ENCODE measurements at places on chromosomes 13 and 19.

DNA sequence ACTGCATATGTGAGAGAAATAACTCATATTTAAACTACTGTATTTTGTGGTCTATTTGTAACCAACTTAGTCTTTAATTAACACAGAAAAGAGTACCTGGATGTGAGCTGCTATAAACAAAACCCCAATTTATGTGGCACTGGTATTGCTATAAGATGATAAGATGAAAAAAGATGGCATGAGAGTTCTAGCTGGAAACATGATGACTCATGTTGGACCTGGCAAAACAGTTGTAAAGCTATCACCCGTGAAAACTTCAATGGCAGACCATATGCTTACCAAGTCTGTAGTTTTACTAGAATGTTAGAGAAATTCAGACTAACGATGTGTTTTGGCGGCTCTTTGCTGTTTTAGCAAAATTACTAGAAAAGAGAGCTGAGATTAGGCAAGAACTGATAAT, 69.6 kb upstream of the PCDH9 start:
- no peak for DNase-seq

- no peak for DNase-seq
These were observed 31.3 kb upstream of the ASF1B start for GRCh38 chr19:14167576-14168138.

DNA sequence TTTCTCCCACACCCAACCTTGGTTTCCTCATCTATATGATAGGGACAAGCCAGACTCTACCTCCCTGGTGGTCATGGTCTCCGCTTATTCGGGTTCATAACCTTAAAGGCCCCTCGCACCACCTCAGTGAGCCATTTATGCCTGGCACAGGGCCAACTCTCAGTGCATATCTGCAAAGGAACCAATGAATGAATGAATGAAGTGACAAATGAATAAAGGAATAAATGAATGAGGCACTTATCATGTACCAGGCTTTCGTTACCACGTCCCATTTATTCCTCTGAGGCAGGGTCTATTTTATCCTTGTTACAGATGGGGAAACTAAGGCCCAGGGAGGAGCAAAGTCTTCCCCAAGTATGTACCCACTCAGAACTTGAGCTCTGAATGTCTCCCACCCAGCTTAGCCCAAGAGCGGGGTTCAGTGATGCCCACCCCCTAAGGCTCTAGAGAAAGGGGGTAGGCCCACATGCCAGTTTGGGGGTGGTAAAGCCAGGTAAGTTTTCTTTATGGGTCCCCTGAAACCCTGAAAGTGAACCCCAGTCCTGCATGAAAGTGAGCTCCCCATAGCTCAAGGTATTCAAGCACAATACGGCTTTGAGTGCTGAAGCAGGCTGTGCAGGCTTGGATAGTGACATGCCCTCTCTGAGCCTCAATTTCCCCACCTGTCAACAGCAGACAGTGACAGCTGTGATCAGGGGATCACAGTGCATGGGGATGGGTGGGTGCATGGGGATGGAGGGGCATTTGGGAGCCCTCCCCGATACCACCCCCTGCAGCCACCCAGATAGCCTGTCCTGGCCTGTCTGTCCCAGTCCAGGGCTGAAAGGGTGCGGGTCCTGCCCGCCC, 490 bp upstream of the SLC5A5 start:
- DNase-seq: no peak

- DNase-seq: no peak
These were observed 9.1 kb upstream of the SLC7A10 start for GRCh38 chr19:33234736-33235135.

DNA sequence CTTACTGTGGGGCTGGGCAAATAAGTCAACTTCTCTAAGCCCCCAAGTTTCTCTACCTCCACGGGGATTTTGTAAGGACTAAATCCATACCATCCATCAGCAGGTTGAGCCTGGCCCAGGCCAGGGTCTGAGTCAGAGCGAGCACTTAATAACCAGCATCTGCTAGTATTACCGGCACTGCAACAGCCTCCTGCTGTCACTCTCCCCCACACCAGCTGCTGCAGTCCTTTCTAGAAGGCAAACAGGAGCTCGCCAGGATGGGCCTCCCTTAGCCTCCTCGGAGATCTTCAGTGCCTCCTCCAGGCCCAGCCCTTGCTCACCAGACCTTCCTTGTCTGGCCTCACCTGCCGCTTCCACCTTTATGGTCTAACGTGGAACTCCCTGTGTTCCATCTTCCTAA, 3.2 kb downstream of the NAPA start:
- no peak for DNase-seq

GRCh38 chr13:29383476-29383875, 212.0 kb downstream of the SLC7A1 start:
- DNase-seq: no peak

DNA sequence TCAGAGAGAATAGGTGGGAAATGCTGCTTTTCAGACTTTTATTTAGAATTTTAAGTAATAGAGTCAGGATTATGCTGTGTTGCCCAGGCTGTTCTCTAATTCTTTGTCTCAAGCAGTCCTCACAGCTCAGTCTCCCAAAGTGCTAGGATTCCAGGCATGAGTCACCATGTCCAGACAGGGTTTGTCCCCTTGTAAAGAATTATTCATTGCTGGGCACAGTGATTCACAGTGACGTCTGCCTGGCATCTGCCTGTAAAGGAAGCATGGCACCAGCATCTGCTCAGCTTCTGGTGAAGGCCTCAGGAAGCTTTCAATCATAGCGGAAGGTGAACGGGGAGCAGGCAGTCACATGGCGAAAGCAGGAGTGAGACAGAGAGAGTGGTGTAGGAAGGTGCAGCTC, 17.7 kb downstream of the ZNF763 start:
- no peak for DNase-seq

DNA sequence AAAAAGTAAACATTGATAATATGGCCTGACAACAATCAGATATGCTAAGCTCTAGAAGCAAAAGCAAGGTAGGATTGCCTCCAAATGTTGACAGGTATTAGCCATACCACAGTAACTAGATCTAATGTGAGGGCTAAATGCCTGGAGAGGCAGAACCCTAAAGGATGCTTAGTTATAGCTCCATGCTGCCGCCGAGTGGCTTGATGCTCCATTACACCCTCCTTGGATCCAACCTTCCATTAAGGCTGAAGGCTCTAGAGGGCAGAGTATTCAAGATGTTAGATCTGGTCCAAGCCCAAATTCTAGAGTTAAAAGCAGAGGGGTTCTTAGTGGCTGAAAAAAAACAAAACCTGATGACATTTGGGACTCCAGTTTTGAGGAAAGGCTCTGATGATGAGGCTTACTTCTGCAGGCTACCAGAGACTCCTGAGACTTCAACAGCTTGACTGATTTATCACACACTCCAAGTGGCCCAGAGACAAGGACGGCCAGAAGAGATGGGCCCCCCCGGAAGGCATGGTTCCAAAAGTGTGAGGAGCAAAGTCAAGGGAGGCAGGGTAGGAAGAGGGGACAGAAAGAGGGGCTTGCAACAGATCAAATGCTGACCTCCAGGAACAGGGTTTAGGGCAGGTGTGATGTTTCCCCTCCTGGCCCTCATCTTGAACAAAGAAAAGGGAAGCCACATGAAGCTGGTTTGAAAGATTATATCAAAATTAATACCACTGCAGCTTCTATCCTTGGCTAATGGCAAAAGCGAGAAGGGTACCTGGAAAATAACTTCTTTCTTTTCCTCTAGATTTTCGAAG, 21.9 kb upstream of the CPB2 start:
- peak; percentile 69 for DNase-seq

- peak; percentile 74 for DNase-seq
These were observed 884 bp upstream of the CBY2 start for GRCh38 chr13:45700971-45701900.

GRCh38 chr19:1173159-1173844, 766 bp downstream of the SBNO2 start:
- DNase-seq: no peak

DNA sequence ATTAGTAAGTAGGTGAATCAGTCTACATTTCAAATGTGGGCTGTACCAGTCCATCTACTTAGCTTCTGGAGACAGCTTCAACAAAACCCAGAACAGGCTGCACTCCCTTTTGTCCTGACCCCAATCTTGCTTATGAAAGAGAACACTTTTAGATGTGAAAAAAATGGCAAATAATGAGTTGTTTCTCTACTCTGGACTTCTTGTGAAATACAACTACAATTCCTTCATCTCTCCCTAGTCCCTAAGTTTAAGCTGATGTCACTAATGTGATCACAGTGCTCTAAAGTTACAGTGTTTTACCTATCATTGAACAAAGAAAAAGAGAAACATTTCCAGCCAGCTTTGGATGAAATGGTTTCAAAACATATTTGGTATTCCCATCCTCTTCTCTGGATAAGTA, 183.9 kb downstream of the LHFPL6 start:
- DNase-seq: no peak

- DNase-seq: no peak
These were observed 1.9 kb upstream of the VASP start for GRCh38 chr19:45505151-45505995.

- peak; percentile 42 for DNase-seq
These were observed 255.4 kb downstream of the COG6 start for GRCh38 chr13:39910833-39911232.

DNA sequence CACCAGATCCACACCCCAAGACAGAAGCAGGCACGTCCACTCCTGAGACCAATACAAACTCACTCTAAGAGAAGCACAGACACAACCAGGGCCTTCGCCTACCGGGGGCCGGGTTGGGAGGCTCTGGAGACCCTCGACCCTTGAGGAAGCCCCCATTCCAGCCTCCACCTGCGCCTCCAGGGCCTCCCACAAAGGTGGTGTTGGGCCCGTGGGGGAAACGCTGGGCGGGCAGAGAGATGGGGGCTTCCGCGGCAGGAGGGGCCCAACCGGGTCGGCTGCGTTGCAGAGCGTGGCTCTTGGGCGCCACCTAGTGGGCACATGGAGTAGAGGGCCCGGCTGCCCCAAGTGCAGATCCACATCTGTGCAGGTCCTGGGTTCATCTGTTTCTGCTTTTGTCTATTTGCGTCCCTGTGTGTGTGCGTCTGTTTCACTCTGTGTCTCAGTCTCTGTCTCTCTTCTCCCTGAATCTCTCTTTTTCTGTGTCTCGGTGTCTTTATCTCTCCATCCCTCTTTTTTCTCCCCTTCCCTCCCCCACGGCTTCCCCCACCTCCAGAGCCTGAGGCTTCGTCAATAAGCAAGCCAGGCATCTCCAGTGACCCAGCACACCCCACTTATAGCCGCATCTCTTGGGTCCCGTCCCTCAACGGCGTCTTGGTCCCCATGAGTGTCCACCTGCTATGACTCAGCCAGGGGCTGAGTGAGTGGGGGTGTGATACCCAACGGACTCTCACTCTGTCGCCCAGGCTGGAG, 10.5 kb upstream of the TINCR start:
- peak; percentile 77 for DNase-seq

DNA sequence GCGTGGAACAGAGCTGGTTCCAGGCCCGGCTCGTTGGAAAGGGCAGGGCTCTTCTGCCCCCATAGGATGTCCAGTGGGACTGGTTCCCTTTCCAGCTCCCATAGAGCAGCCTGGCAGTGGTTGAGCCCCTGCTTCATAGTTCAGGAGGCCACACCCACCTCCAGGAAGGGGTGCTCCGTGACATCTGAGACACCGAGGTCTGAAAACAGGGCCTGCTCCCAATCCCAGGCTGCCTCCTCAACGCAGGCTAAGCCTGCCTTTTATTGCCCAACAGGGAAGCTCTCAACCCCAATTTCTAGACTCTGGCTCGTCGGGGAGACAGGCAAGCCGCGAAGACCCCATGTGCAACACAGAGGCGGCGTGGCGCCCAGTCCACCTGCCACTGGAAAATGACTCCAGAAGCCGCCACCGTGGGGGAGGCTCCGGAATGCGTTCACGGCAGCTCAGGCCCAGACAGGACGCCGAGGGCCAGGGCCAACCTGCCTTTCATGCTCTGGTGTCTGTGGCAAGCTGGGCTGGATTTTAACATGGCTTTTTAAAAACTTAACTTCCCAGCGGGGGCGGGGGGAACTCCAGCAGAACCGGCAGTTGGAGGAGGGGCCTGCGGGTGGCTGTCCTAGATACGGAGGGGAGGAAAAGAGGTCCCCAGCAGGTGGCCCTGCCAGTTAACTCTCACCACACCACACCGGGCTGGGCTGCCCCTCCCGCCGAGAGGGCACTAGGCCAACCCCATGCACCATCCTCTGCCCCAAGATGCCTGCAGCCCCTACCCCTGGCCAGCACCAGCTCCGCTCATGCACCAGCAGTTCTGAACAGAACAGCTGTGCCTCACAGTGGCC, 17.9 kb upstream of the TINCR start:
- DNase-seq: peak; percentile 25

- DNase-seq: no peak
These were observed 49.0 kb upstream of the FRY start for GRCh38 chr13:31982540-31982939.

DNA sequence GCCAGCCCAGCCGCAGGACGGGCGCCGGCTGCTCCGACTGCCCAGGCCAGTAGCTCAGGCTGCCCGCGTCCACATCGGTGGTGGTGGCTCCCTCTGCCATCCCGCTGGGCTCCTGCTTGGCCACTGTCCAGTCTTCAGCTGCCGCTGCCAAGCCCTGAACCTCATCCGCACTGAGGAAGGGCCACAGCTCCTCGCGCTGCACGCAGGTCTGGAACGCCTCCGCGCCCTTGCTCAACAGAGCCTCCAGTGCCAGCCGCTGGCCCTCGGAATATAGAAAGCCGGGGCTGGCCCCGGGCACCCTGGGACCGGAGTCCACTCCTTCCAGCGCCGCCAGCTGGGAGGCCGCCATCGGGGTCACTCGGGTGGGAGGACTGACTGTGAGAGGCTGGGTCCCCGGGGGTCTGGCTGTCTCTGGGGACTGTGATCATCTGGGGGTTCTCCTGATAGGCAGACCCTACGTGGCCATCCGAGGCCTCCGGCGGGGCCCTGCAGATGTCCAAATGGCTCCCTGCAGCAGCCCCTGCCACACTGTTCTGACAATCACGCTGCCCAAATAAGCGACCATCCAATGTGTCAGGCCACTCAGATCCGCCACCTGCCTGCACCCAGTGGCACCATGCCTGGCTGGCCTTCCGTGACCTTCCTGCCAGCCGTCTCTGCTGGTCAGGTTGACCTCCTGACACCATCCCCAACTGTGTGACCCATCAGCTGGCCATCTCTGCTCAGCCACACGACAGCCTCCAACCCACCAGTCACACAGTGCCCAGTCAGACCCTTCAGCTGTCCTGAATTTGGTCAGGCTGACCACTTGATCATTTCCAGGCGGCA, 1.6 kb downstream of the FAM83E start:
- DNase-seq: no peak

- no peak for DNase-seq
These were observed 79.9 kb upstream of the ABCC4 start for GRCh38 chr13:95381212-95381527.

DNA sequence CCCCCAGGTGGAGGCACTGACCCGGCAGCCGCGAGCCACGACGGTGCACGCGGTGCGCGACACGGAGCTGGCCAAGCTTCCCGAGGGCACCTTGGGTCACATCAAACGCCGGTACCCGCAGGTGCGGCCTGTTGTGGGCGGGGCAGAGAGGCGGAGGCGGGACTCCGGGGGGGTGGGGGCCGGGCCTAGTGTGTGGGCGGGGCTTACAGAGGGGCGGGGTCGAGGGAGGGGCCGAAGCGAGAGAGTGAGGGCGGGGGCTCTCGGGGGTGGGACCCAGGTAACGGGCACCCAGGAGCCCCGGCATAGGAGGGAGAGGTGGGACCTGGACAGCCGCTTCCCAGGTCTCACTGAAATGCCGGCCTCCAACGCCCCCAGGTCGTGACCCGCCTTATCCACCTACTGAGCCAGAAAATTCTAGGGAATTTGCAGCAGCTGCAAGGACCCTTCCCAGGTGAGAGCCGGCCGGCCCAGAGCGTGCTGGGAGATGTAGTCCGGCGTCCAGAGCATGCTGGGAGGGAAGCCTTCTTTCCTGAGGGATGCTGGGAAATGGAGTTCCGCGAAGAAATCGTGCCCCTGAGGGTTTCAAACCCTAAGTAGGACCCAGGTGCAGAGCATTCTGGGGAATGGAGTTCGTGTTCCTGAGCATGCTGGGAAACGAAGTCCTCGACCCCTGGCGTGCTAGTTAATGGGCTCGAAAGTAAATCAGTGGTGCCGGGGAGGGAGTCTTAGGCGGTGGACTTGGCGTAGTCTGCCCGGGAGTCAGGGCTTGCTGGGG, 15.7 kb downstream of the PNPLA6 start:
- peak; percentile 58 for DNase-seq

Measured in activated CD4-positive, alpha-beta T cell treated with anti-CD3 and anti-CD28 coated beads, Interleukin-2, Interleukin-6, amounts not matched to agents 100 ng/mL and 50 ng/mL, durations not matched to agents 16 hours and 8 hours (primary cell).